ENCODE measurements at places on chromosomes 5 and 9. TPM values are rescaled to one million over a fixed set of nuclear protein-coding genes. Genes with fewer than 3 reads are reported as not detected.

Gene HAVCR2
- total RNA-seq: 9.9 TPM

Gene LCN12
- 1.8 TPM for total RNA-seq

Gene TNPO1
- total RNA-seq: 241 TPM

Gene NR5A1
- not detected for total RNA-seq

Gene ECSCR
- total RNA-seq: 8.5 TPM

Gene CYLC2
- total RNA-seq: not detected

Gene ZNG1A
- 50.3 TPM for total RNA-seq

GRCh38 chr5:114448481-114448880 lies 86.6 kb downstream of the KCNN2 start:
- H3K27ac ChIP-seq: no peak overlapping the region
- H3K4me3 ChIP-seq: no peak overlapping the region
- H3K4me1 ChIP-seq: no peaks in the 10 kb centered on the region
- H3K27me3 ChIP-seq: no peaks in the 10 kb centered on the region
- DNase-seq: no peak

DNA sequence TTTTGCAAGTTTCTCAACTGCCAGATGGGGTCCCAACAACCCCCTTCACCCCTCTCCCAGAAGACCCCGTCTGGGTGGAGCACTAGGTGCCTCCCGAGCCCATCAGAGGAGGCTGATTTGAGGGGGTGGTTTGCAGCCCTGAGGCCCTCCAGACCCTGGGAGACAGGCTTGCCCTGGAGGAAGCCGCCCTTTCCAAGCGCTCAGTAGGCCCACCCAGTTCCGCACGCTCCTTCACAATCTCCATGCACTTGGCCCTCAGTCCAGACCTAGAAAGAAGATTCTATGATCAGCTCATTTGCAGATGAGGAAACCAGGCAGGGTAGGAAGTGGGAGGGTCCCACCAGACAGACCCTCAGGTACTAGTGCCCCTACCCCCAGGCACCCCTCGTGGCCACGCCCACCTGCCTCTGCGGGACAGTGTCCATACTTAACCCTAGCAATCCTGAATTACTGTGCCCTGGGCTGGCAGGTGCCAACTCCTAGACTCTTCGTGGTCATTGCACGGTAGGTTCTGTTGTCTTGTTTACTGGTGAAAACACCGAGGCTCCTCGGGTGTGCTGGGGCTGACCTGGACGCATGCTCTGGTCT lies 22.3 kb downstream of the OR2V1 start:
- no peaks in the 10 kb centered on the region for H3K27me3 ChIP-seq
- no peak overlapping the region for H3K4me3 ChIP-seq
- DNase-seq: no peak
- H3K27ac ChIP-seq: no peak overlapping the region
- no peaks in the 10 kb centered on the region for H3K36me3 ChIP-seq
- no peaks in the 10 kb centered on the region for H3K4me1 ChIP-seq

- no peaks in the 10 kb centered on the region for H3K27me3 ChIP-seq
- H3K4me1 ChIP-seq: no peaks in the 10 kb centered on the region
- H3K27ac ChIP-seq: no peak overlapping the region
- DNase-seq: no peak
Observed at GRCh38 chr5:2680979-2681378, 70.5 kb downstream of the IRX2 start.

GRCh38 chr5:142433526-142434321 lies 108.9 kb upstream of the SPRY4 start:
- no peak overlapping the region for H3K4me3 ChIP-seq
- no peaks in the 10 kb centered on the region for H3K27me3 ChIP-seq
- H3K36me3 ChIP-seq: no peaks in the 10 kb centered on the region
- no peak overlapping the region for H3K27ac ChIP-seq
- no peaks in the 10 kb centered on the region for H3K4me1 ChIP-seq

- no peaks in the 10 kb centered on the region for H3K36me3 ChIP-seq
- no peak for DNase-seq
- no peaks in the 10 kb centered on the region for H3K27me3 ChIP-seq
- H3K4me1 ChIP-seq: no peaks in the 10 kb centered on the region
- peak within 1 kb of the TSS; percentile 51 for H3K4me3 ChIP-seq
Observed at GRCh38 chr5:10307206-10308148, at the start of gene CMBL. TSS of gene CMBL (minus strand) at chr5:10307902. CDS start at chr5:10290762, 17,140 bp downstream.

DNA sequence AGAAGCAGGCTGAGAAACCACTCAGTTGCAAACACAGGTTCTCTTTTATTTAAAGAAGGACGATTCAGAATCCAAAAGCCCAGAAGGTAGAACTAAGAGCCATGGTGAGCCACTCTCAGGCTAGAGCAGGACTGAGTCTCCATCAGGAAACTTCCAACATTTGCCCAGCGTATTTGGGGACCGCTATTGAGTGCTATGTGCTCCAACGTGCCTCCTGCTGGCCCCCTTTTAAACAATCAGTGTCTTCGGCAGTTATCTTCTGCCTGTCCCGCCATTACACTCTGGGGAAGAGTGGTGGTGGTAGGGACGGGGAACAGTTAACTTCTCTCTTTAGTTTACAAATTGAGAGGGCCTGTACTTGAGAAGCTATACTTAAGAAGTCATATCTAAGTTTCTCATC lies 78.1 kb downstream of the DENND1A start:
- no peaks in the 10 kb centered on the region for H3K27me3 ChIP-seq
- H3K4me1 ChIP-seq: no peaks in the 10 kb centered on the region
- H3K36me3 ChIP-seq: no peaks in the 10 kb centered on the region
- no peak overlapping the region for H3K4me3 ChIP-seq

- H3K27me3 ChIP-seq: no peaks in the 10 kb centered on the region
- H3K4me1 ChIP-seq: no peaks in the 10 kb centered on the region
- no peak overlapping the region for H3K27ac ChIP-seq
- no peaks in the 10 kb centered on the region for H3K36me3 ChIP-seq
Observed at GRCh38 chr9:20553558-20554149, 68.6 kb downstream of the MLLT3 start.

- H3K4me1 ChIP-seq: no peaks in the 10 kb centered on the region
- H3K27me3 ChIP-seq: no peaks in the 10 kb centered on the region
- no peak for DNase-seq
- H3K4me3 ChIP-seq: no peak overlapping the region
- no peak overlapping the region for H3K27ac ChIP-seq
Observed at GRCh38 chr9:117448066-117448465, 33.2 kb upstream of the ASTN2 start.

DNA sequence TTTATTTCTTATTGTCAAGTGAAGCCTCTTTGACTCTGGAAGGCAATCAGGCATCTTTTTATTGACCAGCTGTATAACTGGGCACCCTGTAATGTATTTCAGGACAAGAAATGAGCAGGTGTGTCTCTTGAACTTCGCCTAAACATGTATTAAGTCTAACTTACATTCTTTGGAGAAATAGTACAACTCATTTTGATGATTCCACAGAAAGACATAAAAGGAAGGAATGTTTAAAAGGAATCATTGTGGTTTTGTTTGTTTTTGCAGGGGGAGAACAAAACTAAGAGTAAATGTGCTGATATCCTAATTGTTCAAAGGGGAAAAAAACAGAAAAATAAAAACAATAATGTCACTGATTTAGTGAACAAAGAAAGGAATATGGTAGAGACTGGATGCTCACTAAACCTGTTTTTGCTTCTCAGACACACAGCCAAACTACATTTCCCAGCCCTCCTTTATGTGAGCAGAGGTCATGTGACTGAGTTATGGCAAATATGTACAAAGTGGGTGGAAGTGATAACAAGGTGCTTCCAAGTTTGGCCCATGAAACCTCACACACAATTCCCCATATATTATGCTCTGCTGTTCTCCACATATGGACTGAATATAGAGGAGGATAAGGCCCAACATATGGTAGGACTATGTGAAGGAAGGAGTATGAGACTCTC lies 150.6 kb upstream of the ACOT12 start:
- no peaks in the 10 kb centered on the region for H3K36me3 ChIP-seq
- no peaks in the 10 kb centered on the region for H3K4me1 ChIP-seq
- no peak overlapping the region for H3K4me3 ChIP-seq
- H3K27ac ChIP-seq: no peak overlapping the region
- no peak for DNase-seq

- DNase-seq: no peak
- no peaks in the 10 kb centered on the region for H3K27me3 ChIP-seq
- no peaks in the 10 kb centered on the region for H3K36me3 ChIP-seq
- no peak overlapping the region for H3K27ac ChIP-seq
Observed at GRCh38 chr5:136699651-136700050, 334.3 kb upstream of the TRPC7 start.

DNA sequence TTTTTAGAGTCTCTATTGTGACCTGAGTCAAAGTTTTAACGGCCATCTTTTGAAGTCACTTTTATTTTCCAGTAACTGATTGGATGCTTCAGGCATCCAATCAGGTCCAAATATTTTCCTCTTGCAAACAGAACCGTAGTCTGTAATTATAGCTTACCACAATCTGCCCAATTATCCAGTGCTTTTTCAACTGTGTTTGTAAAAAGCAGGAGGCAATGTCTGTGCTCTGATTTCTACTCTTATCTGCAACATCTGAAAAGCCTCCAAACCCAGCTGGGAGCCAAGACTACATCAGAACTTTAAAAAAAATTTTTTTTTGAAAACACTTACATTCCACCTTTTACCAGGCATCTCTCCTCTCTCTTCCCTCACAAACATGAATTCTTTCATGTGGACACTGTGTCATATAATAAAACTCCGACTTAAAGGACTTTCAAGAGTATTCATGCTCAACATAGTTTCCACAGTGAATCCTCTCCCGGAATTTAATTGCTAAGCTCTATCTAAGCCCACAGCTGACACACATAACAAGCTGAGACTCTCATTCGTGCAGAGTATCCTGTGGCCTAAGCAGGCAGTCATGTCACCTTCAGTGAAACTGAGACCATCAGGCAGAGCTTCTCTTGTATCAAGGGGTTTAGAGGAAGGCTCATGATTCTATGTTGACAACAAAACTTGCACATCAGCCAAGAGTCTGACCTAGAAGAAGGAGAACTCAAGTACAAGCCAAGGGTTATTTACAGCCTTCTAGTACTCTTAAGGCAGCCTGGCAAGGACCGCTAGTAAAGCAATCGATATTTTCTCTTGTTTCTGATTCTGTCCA lies 272.7 kb downstream of the TLE1 start:
- H3K4me1 ChIP-seq: no peaks in the 10 kb centered on the region
- no peaks in the 10 kb centered on the region for H3K27me3 ChIP-seq
- no peak overlapping the region for H3K4me3 ChIP-seq
- no peaks in the 10 kb centered on the region for H3K36me3 ChIP-seq
- DNase-seq: no peak
- no peak overlapping the region for H3K27ac ChIP-seq

DNA sequence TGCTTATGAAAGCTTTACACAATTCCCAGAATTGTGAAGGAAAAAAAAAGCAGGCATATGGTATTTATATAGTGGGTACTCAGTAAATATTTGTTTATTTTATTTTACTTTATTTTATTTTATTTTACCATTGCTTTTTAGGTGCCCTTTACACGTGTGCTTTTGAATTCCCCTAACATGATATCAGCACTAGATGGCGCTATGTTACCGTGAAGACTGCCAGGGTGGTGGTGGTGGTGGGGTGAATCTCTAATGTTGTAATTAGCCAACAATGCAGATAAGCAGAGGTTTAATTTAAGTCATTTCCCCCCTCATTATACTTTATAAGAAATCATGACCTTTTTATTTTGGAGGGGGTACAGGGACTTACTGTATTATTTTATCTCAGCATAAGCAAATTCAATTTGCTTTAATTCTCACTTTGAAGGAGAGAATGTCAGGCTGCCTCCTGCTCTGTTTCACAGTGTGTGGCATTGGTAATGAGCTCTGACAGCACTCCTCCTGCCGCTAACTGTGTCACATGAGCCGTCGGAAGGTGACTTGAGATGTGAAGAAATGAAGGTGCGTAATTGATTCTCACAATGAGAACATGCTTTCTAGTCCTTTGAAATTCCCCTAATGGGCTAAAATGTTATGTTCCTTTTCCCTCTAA lies 165.6 kb downstream of the YTHDC2 start:
- no peaks in the 10 kb centered on the region for H3K36me3 ChIP-seq
- DNase-seq: no peak
- H3K4me3 ChIP-seq: no peak overlapping the region
- no peak overlapping the region for H3K27ac ChIP-seq

DNA sequence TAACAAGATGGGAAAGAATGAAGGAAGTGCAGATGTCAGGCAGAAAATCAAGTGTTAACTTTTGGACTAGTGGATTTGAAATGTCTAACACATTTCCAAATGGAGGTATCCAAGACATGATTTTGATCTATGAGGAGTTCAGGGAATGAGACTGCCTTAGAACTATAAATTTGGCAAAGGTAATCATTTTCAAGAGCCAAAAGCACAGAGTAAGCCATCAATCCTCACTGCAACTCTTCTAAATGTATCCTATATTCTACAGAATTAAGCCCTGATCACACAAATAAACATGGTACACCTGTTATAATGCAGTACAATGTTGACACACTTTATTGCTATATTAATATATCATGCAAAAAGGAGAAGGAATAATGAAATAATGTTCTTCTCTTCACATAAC lies 55.6 kb downstream of the SETX start:
- H3K4me1 ChIP-seq: no peaks in the 10 kb centered on the region
- no peaks in the 10 kb centered on the region for H3K27me3 ChIP-seq
- H3K27ac ChIP-seq: no peak overlapping the region
- no peak for DNase-seq
- no peak overlapping the region for H3K4me3 ChIP-seq

DNA sequence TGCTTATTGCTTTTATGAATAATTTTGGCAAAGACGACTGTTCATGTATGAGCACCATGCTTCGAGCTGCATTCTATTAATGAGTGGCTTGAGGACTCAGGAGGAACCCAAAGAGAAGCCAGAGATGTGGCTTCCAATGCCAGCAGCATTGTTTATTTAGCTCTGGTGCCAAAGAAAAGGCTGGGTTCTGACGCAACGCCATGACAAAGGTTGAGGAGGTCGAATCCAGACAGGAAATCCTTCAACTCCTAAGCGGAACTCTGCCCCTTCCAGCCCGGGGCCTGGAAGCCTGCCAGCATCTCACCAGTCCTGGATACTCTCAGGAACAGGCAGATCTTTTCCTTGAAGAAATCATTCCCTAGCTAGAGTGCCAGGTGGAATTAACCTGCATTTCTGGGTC lies 104.4 kb downstream of the ARHGAP26 start:
- peak; percentile 94 for DNase-seq
- H3K36me3 ChIP-seq: no peaks in the 10 kb centered on the region

DNA sequence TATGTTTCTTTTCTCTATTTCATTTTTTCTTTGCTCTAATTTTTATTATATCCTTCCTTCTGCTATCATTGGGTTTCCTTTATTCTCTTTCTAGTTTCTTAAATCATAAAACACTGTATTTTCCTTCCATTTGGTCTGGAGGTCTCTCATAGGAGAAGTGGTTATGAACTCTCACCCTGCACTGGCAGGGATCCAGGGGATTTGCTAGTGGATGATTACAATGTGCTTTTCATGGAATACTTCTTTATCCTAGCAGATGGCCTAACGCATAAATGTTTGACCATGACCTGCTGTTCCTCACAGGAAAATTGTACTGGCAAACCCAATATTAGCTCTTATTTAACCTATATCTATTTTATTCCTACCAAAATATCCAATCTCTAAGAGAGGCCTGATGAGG lies 31.5 kb upstream of the SGCD start:
- no peaks in the 10 kb centered on the region for H3K36me3 ChIP-seq
- no peaks in the 10 kb centered on the region for H3K4me1 ChIP-seq
- no peak overlapping the region for H3K4me3 ChIP-seq
- no peak for DNase-seq
- H3K27ac ChIP-seq: no peak overlapping the region

GRCh38 chr5:118653872-118654271 lies 334.5 kb downstream of the DTWD2 start:
- H3K27ac ChIP-seq: no peak overlapping the region
- no peaks in the 10 kb centered on the region for H3K4me1 ChIP-seq
- no peaks in the 10 kb centered on the region for H3K36me3 ChIP-seq

Data from Peyer's patch (tissue), 4 donors.